ENCODE measurements at places on chromosomes 11 and 22. TPM values are rescaled to one million over a fixed set of nuclear protein-coding genes. Genes with fewer than 3 reads are reported as not detected.

The PRR5 gene
- 11.9 TPM for total RNA-seq

DNA sequence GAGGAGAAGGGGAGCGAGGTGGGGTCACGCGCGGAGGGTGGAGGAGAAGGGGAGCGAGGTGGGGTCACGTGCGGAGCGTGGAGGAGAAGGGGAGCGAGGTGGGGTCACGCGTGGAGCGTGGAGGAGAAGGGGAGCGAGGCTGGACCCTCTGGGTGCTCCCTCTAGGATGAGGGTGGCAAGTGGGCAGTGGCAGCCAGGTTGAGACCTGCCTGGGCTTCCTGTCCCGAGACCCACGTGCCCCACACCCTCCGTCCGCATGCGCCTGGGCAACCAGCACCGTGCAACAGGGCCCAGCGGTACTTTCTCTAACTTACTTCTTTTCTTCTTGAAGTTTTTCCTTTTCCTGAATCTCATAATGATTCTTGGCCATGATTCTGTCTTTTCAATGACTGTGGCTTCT is 11.1 kb downstream of the MRPL21 start:
- H3K4me3 ChIP-seq, result no peak overlapping the region
- no peaks in the 10 kb centered on the region for H3K27me3 ChIP-seq
- no peak for DNase-seq
- H3K36me3 ChIP-seq, result no peaks in the 10 kb centered on the region
- H3K27ac ChIP-seq, result no peak overlapping the region

DNA sequence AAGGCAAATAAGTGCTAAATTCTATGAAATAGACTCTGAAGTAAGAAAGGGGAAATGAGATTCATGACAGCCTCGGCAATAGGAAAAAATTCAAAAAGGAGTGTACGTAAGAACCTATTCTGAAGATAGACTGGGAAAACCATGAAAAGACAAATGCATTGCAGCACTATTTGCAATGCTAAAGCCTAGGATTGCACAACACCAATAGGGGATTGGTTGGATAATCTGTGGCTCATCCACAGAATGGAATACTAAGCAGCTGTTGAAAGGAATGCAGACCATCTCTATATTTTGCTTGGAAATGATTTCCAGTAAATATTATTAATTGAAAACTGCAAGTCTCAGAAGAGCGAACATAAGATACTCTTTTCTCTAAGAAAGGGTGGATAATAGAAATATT is 91.7 kb upstream of the CLMP start:
- no peak overlapping the region for H3K4me3 ChIP-seq
- H3K36me3 ChIP-seq, result no peaks in the 10 kb centered on the region
- no peak for DNase-seq
- H3K4me1 ChIP-seq, result no peaks in the 10 kb centered on the region

GRCh38 chr11:35047179-35047578 is 91.8 kb upstream of the CD44 start:
- H3K4me1 ChIP-seq, result no peaks in the 10 kb centered on the region
- DNase-seq, result no peak
- no peak overlapping the region for H3K27ac ChIP-seq
- peaks cover under 1% of the 10 kb centered on the region for H3K27me3 ChIP-seq

DNA sequence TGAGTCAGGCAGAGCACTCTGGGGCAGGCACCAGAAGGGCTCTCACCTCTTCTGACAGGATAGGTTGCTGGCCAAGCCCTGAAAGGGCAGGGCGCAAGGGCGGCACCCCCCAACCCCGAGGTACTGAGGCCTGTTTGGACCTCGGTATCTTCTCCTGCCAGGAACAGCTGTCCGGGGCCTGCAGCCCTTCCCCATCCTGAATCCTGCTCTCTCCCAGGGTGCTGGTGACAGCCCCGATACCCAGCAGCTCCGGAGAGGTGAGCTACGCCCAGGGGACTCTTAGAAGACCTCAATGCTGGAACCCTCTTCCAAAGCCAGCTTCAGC is 79.1 kb downstream of the PHF21B start:
- H3K36me3 ChIP-seq, result peaks cover 7% of the 10 kb centered on the region
- H3K4me1 ChIP-seq, result peaks cover 25% of the 10 kb centered on the region
- no peaks in the 10 kb centered on the region for H3K27me3 ChIP-seq
- no peak for DNase-seq
- no peak overlapping the region for H3K4me3 ChIP-seq

DNA sequence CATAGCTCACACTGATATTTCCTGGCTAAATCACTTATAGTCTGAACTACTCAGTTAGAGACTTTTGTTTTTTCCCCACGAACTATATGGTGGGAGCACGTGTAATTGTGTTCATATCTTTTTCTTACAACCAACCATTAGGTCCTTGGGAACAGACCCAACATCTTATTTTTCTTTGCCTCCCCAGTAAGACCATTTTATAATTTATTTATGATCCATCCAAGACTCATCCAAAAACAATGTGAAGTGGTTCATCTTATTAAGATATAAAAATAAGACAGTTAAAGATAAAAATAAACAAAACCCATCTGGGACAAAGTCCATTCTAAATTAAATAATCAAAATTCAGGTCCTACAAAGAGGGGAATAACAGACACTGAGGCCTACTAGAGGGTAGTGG is 90.8 kb downstream of the FAM168A start:
- H3K27me3 ChIP-seq, result no peaks in the 10 kb centered on the region
- no peak overlapping the region for H3K4me3 ChIP-seq
- peaks cover 7% of the 10 kb centered on the region for H3K4me1 ChIP-seq
- H3K36me3 ChIP-seq, result peaks cover 31% of the 10 kb centered on the region

DNA sequence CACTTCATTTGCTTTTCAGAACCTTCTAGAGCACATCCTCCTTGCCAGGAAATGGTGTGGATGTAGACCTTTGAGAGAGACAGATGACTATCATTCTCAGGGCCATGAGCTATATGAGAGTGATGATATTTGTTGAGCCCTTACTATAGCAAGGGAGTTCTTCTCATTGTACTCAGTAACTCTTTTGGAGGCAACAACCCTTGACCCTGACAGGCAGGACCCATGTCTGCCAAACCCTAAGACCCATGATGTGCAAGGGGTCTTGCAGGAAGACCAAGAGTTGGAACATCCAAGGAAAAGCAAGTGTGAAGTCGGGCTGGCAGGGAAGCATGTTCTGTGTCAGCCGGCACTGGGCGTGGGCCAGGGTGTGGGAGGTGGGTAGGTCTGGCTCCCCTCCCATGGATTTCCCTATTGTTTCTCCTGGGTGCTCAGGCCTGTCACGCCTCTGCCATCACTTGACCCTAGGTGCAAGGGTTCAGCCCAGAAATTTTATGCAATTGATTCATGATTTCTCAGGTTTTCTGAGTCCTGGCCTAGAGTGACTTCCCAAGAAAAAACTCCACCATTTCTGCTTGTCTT is 1.2 kb downstream of the FOLR3 start:
- no peaks in the 10 kb centered on the region for H3K36me3 ChIP-seq
- no peak overlapping the region for H3K27ac ChIP-seq
- H3K27me3 ChIP-seq, result peaks cover 37% of the 10 kb centered on the region
- no peaks in the 10 kb centered on the region for H3K4me1 ChIP-seq

Measured in neural crest cell (in vitro differentiated cells).